Brain (organoid and tissue), 16 donors: ENCODE measurements at places on chromosomes 5 and 9. TPM values are rescaled to one million over a fixed set of nuclear protein-coding genes. Genes with fewer than 3 reads are reported as not detected.

Gene HNRNPK
- 644 TPM for polyA plus RNA-seq

Gene ITGA1
- 3.5 TPM for polyA plus RNA-seq

Gene ALDH1A1
- 31.0 TPM for polyA plus RNA-seq

Gene PCDHB11
- polyA plus RNA-seq = 0.31 TPM

Gene IFNA8
- polyA plus RNA-seq = not detected

Gene IRX1
- not detected for polyA plus RNA-seq

Gene FBXL7
- 18.8 TPM for polyA plus RNA-seq

DNA sequence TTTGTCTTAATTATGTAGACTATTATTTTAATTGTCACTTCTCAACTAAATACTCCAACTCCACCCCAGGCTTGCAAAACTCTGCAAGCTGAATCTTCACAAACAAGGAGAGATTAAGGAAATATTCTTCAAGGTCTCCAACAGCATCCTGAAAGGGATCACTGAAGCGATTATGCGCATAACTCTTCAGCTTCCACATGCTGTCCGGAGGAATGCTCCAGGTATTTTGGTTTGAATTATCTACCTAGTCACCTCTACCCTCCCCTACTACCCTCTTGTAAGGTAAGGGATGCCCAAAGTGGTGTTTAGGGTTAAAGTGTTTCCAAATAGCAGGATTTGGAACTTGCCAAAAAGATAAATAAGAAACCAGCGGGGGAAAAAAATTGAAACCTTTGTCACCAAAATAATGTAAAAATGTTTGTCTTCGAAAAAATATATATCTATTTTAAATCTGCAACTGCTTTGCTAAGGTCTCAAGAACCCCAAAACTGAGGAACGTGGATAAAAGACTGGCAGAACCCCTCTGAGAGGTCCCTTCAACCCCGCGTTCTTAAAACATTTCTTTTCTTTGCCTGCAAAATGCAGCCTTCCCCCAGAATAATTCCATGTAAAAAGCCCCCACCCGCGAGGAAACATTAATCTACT, 11.6 kb downstream of the PTCH1 start:
- no peak for DNase-seq

- peak; percentile 81 for DNase-seq
These were observed at the start of gene ROR2 for GRCh38 chr9:91949946-91950664. ROR2 (minus strand) TSS chr9:91950228.

DNA sequence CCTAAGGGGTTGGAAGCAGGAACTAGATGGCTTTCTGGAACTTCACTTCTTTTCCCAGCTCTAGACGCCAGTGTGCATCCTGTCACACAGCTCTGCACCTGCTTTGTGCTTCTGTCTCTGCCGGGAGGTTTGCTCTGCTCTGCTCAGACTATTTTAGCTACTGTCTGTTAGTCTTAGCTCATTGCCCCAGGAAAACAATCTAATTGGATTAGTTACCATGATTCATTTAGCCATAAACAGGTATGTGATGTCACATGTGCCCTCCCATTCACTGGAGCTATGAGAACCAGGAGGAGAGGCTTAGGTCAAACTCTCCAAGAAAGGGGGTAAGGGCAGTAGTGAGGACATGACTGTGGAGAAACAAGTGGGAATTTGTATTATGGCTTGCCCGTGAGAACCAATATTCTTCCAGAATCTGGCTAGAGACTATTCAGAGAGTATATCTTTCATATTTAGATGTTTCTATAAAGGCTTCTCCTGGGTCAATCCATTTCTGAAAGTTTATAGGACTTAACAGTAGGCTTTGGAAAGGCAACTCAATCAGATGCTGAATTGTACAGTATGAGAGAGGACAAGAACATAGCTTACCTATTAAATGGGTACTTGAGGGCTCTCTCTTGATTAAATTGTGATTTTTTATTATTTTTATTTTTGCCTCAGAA, 22.4 kb upstream of the NREP start:
- no peak for DNase-seq

DNA sequence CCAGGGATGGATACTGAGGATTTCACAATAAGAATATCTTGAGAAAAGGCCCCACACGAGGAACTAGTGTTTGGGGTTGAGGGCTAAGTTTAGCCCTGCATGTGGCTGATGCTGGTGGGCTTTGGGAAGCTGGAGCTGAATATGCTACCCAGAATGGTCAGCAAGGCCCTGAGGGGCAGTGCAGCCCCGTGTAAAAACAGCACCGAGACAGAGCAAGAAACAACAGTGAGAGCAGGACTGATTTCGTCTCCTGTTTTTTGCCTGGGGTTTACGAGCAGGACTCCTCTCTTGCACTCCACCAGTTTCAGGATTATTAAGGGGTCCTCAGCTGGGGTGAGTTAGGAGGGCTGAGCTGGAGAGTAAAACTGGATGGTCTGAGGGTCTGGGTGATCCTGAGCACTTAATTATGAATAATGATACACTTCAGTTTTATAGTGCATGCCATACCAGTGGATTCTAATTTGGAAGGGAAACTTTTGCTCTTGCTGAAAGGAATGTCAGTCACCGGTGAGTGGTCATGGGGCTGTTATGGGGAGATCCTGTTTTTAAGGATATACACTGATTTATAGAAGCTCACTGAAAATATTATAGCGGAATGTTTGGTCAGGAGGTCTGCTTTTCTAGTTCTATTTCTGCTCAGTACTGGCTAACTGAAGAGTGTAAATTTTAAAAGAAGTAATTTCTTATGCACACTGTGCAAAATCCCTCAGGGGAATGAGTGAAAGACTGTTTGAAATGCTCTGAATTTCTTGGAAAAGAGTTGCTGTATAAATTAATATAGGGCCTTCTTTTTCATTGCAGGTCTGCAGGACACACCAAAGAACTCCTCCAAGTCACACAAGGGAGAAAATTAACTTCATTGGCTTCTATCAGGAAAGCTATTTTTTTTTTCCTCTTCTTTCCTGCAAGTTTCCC, 42.7 kb upstream of the NFIB start:
- DNase-seq = no peak

- DNase-seq = peak; percentile 73
These were observed 3.7 kb upstream of the WDR31 start for GRCh38 chr9:113343732-113344231.

GRCh38 chr5:115372146-115372545, 75.7 kb upstream of the CCDC112 start:
- DNase-seq = no peak

DNA sequence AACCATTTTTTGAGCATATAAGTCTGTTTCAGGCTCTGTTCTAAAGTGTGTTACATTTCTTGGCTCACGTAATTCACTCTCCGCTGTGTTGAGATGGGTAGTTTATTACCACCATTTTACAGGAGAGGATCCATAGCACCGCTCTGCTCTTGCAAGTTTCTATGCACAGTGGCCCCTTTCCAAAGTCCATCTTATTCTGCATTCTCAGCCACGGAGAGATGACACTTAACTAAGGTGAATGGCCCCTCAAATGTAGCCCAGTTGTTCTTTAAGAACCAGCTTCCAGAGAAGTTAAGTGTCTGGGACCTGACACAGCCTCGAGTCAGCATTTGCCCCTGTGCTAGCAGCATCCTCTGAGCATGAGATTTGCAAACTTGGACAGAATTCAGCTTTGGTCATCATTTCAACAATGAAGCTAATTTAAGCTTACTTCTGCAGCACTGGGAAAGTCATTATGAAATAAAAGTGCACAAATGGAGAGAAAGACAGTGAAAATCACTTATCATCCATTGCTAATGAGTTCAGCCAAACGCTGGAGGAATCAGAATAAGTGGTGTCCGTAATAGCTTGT, 61.9 kb downstream of the FAM78A start:
- no peak for DNase-seq

GRCh38 chr5:147310059-147310704, 75.4 kb downstream of the STK32A start:
- peak; percentile 20 for DNase-seq

GRCh38 chr9:89025553-89025952, 34.3 kb downstream of the S1PR3 start:
- DNase-seq = no peak

DNA sequence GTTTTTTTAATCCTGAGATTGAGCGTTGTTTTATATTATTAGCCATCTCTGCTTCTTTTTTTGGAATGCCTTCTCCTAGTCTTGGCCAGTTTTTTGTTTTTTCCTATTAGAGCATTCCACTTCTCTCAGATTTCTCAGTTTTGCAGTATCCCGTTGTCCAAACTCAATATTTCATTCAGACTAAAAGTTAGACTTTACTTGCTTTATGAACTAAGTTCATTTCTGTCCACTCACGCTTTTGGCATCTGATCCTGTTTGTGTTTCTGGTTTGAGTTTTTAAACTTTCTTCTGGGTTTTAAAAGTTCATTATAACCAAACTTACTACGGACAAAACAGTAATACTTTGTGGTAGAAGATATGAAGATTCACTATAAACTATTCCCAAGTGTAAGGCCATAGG, 288.3 kb upstream of the MPDZ start:
- no peak for DNase-seq

DNA sequence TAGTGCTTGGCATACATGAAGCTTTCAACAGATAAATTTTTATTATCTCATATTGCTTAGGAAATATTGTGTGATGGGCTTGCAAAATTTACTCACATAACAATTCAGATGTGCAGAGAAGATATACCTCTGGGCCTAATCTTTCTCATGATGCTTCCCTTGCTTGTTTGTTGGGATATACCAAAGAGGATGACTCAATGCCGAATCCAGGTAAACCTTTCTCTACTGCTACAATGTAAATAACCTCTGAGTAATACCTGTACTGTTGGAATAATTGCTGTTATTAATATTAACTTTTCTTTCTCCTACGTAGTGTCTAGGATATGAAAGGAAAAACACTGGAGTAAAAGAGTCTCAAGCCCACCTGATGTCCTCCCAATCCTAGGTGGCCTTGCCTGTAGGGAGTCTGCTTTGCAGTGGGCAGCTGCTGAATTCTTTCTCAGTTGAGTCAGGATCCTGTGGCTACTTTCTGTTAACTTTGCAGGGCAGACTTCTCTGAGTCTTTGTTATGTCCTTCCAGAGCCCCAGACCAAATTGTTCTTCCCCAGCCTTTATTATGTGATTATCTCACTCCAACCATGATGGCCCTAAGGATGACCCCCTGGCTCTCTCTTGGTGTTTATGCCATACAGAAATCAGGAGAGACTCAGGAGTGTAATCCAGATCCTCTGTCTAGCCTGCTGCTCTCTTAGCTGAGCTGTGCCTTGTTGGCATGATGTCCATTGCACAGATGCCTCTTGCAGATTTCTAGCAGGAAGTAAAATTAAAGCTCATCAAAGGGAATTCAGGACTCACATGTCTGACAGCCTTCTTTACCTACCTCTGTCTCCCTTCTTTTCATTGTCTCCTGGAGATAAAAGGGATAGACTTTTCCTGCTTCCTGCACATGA, 208.1 kb downstream of the SNX18 start:
- DNase-seq = no peak

DNA sequence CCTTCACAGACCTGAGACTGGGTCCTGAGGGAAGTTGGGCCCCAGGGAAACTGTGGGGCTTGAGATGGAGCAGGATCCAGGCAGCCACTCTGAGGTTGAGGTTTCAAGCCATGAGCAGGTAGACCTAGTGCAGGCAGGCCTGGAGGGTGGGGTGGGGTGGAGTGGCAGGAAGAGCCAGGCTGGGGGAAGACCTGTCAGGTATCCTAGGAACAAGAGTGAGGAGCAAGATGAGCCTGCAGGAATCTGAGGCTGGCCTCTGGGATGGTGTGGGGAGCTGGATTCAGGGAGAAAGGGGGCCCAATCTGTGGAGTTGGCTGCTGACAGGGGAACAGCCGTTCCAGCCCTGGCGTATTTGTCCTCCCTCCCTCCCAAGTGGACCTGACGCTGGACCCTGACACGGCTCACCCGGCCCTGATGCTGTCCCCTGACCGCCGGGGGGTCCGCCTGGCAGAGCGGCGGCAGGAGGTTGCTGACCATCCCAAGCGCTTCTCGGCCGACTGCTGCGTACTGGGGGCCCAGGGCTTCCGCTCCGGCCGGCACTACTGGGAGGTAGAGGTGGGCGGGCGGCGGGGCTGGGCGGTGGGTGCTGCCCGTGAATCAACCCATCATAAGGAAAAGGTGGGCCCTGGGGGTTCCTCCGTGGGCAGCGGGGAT, 9.8 kb downstream of the RACK1 start:
- DNase-seq = no peak

DNA sequence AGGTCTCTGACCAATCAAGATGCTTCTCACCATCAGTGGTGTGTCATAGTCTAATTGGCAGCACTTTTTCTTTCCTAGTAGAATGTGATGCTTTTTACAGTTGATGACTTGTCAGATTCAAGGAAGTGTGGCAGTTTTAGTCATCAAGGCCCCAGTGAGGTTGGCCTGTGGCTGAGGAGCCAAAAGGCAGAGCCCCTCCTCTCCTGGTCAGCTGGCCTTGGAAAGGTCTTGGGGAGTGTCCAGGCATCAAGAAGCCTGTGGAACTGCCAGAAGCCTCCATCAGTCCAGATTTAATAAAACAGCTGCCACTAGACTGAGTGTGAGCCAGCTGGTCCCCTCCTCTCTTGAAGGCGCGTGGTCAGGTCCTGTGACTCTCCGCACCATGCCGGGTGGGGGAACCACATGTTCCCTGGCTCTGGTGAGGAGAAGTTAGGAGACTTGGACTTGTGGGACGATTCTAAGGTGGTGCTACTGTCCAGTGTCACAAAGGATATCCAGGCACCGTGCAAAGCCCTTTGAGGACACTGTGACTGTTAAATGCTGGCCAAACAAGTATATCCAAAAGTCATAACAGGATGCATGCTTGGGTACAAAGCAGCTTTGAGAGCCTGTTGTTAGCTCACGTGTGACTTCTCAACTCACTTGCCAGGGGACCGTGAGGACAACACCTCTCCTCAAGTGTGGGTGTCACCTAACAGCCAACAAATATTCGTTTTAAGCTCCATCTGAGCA, 6.1 kb upstream of the ANGPTL2 start:
- no peak for DNase-seq

DNA sequence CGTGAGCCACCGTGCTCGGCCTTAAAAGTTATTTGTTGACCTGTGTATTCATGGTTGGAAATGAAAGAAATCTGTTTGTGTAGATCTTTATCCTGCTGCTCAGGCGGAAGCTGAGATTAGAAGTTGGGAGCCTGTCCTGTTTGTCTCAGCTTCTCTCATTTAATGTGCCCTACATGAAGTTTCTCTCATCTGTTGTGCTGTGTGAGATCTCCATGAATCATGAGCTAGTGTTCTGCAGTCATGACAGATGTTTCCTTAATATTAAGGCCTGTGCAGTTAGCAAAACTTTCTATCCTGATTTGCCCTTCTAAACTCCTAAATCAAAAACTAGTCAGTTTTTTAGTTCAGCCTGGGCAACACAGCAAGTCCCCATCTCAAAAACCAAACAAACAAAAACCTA, 59.5 kb downstream of the FAM78A start:
- no peak for DNase-seq
